A549 (cell line): ENCODE measurements at places on chromosomes 2 and 18.

- no peak for DNase-seq
Observed at GRCh38 chr2:8281950-8282857, 399.7 kb upstream of the ID2 start.

DNA sequence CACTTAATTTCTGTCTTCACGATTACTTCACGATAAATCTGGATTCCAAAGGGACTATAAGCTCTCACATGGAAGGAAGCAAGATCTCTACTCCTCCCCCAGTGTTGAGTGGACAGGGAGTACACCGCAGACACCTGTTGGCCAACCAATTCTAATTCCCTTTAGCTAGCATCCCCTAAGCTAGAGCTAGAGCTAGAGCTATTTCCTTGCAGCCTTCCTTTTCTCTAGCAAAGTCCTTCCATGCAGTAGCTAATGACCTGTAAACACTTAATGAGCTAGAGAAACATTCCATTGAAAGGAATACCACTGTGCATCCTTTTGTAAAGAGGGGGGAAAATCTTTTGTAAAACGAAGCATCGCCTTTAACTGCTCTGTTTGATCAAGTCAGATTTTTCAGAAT lies 56.5 kb downstream of the BCL11A start:
- no peak for DNase-seq

GRCh38 chr2:127644066-127645025 lies 1.6 kb upstream of the GPR17 start:
- no peak for DNase-seq

- no peak for DNase-seq
Observed at GRCh38 chr2:231469583-231469950, 5.3 kb upstream of the NCL start.

DNA sequence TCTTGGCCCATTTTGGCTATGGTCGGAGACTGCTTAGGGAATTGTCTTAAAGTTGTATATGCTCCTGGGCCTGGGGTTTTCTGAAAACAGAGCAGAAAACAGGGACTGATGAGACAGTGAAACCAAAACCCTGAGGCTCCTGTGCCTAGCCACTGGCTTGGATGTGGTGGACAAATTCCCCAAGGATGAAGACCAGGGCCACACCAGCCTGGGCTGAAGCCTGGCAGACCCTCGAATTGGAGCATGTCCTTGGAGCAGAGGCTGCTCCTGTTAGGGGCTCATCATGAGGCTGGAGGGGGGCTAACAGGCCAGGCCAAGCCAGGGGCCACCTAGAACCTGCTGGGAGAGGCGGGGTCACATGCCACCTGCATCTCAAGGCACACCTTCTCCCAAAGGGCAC lies 68.1 kb downstream of the STPG4 start:
- DNase-seq: no peak

DNA sequence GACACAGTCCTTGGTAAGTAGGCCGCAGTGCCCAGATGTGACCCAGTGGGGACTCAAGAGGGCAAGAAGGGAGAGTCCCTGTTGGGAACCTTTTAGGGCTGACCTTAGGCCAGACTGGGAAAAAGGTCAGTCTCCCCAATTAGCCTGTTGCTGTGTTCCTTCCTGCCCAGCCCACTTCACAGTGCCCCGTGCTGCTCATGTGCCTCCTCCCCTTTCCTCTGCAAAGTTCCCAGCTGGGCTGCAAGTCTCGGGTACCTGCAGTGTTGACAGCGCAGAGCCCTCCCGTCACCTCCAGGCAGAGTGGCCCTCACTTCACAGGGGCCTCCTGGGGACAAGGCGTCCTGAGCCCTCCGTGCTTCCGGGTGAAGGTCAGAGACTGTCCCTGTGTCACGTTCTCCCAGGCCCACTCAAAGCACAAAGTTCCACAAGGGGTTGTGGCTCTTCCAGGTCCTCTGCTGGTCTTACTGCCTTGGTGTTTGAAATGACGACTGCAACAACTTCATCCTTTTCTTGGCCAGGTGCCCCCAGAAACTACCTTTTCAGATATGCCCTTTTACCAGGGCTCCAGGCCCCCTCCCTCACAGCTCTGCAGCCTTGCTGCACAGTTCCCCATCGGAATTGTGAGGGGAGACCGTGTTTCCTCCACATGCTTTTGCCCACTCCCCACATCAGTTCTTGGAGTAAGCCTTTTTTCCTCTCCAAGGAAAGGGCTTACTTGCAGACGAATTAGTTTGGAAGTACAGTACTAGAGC lies 225.8 kb downstream of the ALPK2 start:
- no peak for DNase-seq

- DNase-seq: no peak
Observed at GRCh38 chr2:69629921-69630608, 13.5 kb downstream of the AAK1 start.

GRCh38 chr2:241110607-241111439 lies 8.7 kb upstream of the MTERF4 start:
- no peak for DNase-seq

GRCh38 chr2:138531913-138532312 lies 30.3 kb downstream of the SPOPL start:
- DNase-seq: no peak

GRCh38 chr18:10010611-10011015 lies 96.8 kb downstream of the VAPA start:
- no peak for DNase-seq

DNA sequence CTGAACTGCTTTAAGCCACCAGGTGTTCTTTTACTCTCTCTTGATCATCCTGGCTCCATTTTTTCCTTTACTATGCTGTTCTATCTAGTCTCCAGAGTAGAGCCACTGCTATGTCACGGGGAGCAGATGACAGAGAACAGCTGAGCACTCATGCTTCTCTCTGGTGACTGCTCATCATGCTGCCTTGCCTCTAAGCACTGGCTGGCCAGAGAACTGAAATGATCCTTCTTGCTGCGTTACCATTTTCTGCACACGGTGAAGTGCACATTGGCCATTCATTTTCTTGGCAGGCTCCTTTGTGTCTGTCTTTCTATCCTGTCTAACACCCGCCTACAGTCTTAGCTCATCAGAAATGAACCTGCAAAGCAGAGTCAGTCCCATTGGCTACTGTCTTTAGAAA lies 86.0 kb downstream of the KCTD1 start:
- no peak for DNase-seq

DNA sequence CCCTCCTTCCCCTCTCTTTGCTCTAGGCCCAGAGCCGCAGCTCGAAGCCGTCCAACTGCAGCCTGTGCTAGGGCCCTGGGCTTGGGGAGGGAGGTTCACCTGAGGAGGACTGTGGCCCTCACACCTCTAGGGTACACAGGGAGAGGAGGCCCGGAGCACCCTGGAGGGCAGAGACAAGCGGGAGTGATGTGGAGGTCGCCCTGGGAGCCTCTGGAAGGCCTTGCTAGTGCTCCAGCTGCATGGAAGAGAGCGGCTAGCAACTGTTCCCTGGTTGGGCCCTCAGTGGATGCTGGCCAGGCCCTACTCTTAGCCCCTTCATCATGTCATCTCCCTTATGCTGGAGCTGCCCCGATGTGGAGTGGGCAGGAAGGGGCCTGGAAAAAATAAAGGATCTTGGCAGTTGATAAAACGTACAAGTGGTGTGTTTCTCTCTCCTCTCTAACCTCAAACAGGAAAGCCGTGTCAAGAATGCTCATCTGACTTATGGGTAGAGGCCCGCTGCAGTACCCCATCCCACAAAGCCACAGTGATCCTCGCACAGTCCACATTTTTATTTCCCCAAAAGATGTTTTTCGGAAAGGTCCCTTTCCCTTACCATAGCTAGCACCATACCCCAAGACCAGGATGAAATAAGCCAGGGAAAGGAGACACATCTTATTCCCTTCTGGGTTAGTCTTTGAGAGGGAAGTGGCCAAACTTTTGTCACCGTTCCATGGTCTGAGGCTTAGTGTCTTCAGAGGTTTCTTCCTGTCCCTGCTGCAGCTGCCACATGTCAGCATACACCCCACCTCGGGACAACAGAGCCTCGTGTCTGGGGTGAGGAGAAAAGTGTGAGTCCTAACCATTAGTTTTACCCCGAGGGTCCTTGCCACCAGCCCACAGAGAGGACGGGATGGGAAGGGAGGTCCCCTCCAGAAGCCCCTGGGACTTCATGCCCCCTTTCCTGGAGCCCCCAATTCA lies 2.9 kb downstream of the ZFAND2B start:
- no peak for DNase-seq

- no peak for DNase-seq
Observed at GRCh38 chr2:17799301-17800120, 16.7 kb upstream of the MSGN1 start.

- DNase-seq: no peak
Observed at GRCh38 chr2:109376796-109377495, 236.8 kb downstream of the SEPTIN10 start.

- no peak for DNase-seq
Observed at GRCh38 chr2:240998995-240999791, 775 bp downstream of the SNED1 start.

DNA sequence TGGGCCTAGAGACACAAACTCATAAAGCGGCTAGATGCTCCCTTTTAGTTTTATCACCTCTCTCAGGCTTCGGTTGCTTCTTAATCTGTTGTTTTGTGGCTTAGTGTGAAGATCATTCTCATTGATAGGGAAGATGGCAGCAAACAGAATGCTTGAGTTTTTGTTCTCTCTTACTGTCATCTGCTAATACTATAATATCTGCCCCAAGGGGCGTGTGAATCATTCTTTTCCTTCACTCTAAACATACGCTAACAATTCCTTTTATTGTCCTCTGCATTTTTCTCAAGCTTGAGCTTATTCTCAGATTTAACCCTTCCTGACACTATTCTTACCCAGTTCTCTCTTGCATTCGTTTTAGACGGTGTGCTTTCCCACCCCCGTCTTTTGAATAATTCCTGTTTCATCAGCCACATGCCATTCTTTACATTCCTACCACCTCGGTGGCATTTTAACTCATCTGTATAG lies 323.9 kb upstream of the NRP2 start:
- no peak for DNase-seq

- no peak for DNase-seq
Observed at GRCh38 chr2:100135415-100135814, 7.0 kb downstream of the AFF3 start.

GRCh38 chr2:218427741-218428140 lies 8.8 kb downstream of the VIL1 start:
- DNase-seq: no peak

DNA sequence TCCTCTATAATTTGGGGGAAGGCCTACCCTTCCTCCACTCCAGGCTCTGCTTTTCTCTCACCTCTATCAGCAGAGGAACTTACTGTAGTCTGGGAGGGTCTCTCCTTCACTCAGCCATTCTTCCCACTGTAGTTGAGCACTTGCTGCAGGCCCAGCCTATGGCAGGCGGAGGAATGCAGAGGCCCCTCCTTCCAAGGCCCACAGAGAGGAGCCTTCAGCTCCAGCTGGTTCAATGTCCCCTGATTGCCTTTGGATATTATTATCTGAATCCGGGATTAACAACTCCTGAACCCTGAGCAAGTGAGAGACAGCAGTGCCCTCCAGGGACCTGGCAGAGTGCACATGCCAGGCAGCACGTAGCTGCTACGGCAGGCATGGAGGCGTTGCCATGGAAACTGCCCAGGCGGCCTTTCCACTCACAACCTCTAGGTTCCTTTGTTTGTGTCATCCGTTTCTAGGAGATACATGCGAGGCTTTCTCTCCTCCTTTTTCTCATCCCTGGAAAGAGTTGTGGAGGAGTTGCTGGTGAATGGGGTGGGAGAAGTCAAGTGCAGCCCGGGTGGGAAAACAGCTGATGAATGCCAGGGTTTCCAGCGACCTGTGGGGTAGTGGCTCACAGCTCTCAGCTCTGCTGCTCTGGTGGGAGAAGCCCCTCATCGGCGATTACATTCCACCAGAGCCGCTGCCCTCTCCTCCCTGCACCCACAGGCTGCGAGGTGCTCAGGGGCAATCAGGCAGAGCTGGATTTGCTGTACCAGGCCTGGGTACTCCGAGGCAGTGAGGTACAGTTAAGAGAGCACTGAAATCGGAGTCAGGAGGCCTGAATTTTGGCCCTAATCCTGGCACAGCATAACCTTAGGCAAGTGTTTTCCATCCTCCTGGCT lies 55.3 kb upstream of the HK2 start:
- DNase-seq: no peak

DNA sequence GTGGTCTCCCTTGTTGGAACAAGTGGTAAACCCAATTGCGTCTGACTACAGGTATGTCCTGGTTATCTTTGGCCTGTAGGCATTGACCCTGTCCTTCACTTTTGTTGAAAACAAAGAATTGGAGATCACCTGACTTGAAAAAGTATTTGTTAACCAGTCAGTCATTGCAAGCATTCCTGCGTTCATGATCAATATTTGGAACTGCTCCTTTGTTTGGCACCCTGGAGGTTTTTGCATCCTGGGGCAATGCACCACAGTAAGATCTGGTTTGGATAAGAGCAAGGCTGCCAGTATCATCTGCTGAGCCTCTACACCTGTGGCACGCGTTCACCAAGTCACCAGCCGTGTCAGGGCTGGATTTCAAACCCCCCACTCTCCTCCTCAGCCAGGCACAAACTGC lies 115.7 kb downstream of the DNAH6 start:
- no peak for DNase-seq

GRCh38 chr18:513826-514530 lies 13.5 kb upstream of the COLEC12 start:
- DNase-seq: no peak

GRCh38 chr2:62147610-62148301 lies 48.2 kb upstream of the B3GNT2 start:
- DNase-seq: peak; percentile 18

DNA sequence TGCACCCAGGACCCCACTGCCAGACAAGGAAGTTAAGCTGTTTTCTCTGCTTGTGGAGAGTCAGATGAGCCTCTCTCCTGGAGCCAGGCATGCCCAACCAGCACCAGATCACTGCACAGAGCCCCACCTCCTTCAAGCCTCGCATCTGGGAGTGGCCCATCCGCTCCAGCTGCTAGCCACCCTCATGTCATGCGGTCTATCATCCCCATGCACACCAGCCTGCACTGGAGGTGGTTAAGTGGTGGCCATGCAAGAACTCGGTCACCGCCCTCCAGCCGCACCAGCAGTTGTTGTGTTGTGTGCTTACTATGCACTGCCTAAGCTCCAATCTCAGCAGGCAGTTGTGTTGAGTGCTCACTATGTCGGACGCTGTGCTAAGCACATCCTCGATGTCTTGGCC lies 177.9 kb upstream of the SLC14A2 start:
- DNase-seq: no peak

DNA sequence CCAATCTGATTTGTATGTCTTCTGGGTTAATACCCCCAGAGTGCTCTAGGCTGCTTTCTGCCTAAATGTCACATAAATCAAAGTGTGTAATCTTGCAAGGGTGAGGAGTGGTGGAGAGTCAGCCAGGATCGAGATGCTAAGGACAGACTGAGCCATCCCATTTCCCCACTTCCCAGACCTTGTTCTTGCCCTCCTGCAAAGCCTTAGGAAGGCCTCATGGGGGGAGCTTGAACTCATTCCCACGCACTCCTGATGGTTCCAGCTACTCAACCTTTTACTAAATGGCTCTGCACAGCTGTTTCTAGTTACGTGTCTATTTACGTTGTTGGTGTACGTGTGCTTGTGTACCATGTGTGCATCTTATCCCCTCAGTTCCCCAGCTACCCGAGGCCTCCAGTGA lies 423.6 kb upstream of the TNP1 start:
- DNase-seq: no peak

GRCh38 chr2:159111346-159111927 lies 143.0 kb downstream of the TANC1 start:
- DNase-seq: no peak

GRCh38 chr2:28153851-28154250 lies 238.8 kb upstream of the FOSL2 start:
- DNase-seq: no peak

GRCh38 chr2:72511906-72512305 lies 313.9 kb downstream of the EXOC6B start:
- no peak for DNase-seq
